ENCODE measurements at places on chromosomes 11 and 22.

GRCh38 chr22:39241794-39242594 is 2.8 kb downstream of the PDGFB start:
- no peak for DNase-seq

DNA sequence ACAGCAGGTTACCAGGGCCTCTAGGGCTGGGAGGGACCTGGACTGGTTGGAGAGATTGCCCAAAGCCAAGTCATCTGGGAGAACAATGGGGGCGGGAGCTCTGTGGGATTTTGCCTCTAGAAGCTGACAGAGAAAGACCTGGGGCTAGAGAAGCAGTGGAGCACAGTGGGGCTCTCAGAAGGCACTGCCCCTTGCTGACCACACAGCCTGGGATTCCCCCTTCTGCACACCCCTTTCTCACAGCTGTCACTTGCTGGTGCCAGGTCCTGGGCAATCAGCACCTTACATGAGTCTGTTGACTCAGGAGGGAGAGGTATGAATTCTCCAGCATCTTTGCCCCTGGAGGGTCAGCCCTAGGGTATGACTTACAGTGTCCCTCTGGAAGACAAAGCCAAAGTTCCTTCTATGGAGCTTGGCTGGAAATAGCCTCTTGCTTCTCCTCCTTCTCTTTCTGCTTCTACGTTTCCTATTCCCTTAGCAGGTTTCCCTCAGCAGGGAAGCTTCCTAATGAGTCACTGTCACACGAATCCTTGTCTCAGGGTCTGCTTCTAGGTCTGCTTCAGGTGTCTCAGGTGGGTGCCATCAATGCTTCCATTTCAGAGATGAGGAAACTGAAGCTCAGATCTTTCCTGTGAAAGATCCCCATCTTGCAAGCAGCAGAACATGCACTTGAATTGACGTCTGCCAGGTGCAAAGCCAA is 27.0 kb downstream of the GDPD5 start:
- no peak for DNase-seq

- DNase-seq = no peak
Measured at GRCh38 chr11:9600644-9601036, 27.2 kb downstream of the WEE1 start.

DNA sequence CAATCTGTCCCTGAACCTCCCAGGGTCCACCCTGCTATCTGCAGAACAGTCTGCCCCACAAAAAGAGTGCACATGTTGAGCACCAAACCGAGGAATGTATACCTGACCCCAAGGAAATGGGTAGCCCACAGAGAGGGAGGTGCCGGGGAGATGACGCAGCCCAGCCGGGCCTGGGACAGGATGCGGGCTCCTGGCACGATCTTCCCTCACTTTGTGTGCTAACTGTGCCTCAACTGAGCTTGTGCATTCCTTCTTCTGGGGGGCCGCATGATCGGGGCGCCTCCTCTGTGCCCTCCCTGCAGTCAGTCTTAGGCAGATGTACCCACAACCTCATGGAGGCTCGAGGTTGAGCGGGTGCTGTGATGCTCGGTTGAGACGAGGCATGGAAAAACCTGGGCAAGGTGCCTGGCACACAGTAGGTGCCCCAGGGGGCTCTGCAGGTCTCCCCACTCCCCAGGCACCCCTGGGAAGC is 2.4 kb downstream of the GAS2L1 start:
- no peak for DNase-seq

DNA sequence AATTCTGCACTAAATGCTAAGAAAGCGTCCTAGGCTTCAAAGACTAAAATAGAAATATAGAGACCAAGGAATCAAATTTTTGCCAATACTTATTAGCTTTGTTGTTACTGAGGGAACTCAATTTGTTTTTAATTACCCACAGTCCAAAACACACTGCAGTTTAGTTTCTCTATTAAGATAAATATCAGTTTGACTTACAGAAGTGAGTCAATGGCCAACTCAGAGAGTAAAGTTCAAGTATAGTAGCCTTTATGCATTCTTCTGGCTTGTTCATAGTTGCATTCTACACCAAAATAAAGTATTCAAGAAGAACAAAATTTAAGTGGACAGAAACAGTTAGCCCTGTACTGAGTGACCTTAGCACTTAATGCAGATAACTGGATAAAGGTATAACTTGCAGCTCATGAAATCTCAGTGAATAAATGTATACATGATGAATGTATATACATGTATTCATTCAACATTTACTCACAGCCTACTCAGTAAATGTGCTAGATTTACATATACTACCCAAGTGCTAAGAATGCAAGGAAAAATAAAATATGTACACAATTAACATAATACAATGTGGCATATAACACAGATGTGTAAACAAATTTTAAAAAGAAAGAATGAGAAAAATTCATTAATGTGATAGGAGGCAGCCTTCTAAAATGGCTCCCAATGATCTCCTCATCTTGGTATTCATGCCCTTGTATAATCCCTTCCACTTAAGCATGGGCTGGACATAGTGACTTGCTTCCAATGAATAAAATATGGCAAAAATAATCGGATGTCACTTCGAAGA is 9.7 kb upstream of the RNF141 start:
- DNase-seq = no peak

DNA sequence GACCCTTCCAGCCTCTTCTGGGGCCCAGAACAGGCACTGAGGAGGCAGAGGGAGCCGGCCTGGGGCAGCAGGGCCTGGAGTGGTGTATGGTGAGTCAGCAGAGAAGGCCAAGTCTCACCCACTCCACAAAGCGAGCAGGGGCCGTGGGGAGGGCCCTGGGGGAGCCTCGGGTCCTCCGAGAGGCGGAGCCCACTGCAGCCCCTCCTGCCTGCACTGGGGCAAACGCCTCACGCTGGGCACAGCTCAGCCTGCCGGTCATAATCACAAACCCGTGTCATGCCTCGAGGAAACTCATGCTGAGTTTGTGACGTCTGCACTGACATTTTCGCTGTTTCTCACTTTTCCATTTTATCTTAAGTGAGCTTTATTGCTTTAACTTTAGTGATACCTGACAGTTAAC is 38.4 kb downstream of the TOLLIP start:
- no peak for DNase-seq

- no peak for DNase-seq
Measured at GRCh38 chr11:19426011-19426755, 185.4 kb upstream of the E2F8 start.
